T-cell (primary cell): ENCODE measurements at places on chromosomes 16 and 17.

DNA sequence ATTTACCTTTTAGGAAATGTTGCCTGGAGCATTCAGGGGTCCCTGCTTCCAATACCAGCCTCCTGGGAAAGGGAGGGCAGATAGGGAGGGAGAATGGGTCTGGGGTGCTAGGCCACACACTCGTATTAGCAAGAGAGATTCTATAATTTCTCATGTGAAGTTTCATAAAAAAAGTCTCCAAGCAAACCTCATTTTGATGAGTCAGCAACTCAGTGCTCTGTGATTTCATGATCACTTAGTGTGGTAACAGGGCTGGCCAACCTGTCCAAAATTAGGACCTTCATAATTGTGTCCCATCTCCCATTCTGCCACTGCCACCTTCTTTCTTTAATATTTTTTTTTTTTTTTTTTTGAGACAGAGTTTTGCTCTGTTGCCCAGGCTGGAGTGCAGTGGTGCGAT lies 41.4 kb downstream of the IGF2BP1 start:
- peaks cover 38% of the 10 kb centered on the region for H3K27me3 ChIP-seq
- no peak overlapping the region for H3K4me3 ChIP-seq
- no peak overlapping the region for H3K27ac ChIP-seq
- no peak for DNase-seq
- H3K4me1 ChIP-seq = no peaks in the 10 kb centered on the region

DNA sequence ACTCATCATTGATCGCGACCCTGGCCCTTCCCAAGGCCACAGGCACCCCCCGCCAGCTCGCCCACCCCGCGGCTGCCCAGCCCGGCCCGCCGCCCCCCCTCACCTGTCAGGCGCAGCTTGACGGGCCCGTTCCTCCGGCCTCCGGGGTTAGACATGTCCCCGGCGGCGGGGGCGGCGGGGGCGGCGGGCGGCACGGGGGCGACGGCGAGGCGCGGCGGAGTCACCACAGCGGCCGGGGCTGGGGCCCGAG lies 456 bp downstream of the SMURF2 start:
- H3K36me3 ChIP-seq = no peaks in the 10 kb centered on the region
- no peaks in the 10 kb centered on the region for H3K27me3 ChIP-seq
- H3K4me3 ChIP-seq = peak overlapping the region; percentile 65
- DNase-seq = no peak

- H3K27ac ChIP-seq = no peak overlapping the region
- H3K4me1 ChIP-seq = no peaks in the 10 kb centered on the region
- H3K36me3 ChIP-seq = no peaks in the 10 kb centered on the region
- no peaks in the 10 kb centered on the region for H3K27me3 ChIP-seq
- no peak overlapping the region for H3K4me3 ChIP-seq
Measured at GRCh38 chr16:64138006-64138405, 983.9 kb downstream of the CDH11 start.

GRCh38 chr17:71472809-71473789 lies 647.7 kb upstream of the SOX9 start:
- H3K27ac ChIP-seq = no peak overlapping the region
- no peak for DNase-seq
- no peaks in the 10 kb centered on the region for H3K27me3 ChIP-seq
- no peaks in the 10 kb centered on the region for H3K36me3 ChIP-seq

DNA sequence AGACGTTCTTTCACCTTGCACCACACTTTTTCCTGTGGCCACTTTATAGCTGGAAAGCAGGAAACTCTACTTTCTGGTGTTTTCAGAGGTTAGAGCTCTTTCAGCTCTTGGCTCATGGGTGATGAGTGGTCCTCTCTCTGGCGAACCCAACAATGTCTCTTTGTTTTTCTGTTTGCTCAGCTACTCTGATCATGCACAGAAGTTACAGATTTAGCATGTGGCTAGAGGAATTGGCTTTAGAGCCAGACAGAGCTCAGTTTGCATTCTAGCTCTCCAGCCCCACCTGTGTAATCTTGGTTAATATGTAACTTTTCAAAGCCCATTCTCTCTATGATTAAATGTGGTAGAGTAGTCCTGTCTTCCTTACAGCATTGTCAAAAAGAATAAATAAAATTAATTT lies 225.2 kb downstream of the HAPSTR1 start:
- DNase-seq = no peak
- no peaks in the 10 kb centered on the region for H3K27me3 ChIP-seq
- no peak overlapping the region for H3K27ac ChIP-seq
- no peak overlapping the region for H3K4me3 ChIP-seq

DNA sequence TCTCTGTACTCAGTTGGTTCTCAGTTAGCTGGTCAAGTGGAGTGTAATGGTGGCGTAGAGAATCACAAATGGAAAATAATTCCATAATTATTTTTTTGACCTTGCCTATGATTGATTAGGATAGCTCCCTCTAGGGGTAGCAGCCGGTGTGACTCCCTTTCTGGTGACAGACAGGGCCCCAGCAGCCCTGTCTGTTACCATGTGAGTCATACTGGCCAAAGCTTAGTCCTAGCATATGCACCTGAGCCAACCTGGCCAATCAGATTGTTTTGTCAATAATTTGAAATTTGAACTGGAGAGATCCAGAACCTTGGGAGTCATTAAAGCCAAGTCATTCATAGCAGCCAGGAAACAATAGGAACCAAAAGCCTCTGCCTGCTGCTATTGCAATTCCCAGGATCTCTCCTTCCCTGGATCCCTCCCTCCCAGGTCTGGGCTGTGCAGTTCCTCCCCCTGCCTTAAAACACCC lies 5.6 kb downstream of the PNPO start:
- peak; percentile 59 for DNase-seq
- no peak overlapping the region for H3K27ac ChIP-seq
- peaks cover 24% of the 10 kb centered on the region for H3K36me3 ChIP-seq
- peaks cover 30% of the 10 kb centered on the region for H3K4me1 ChIP-seq

DNA sequence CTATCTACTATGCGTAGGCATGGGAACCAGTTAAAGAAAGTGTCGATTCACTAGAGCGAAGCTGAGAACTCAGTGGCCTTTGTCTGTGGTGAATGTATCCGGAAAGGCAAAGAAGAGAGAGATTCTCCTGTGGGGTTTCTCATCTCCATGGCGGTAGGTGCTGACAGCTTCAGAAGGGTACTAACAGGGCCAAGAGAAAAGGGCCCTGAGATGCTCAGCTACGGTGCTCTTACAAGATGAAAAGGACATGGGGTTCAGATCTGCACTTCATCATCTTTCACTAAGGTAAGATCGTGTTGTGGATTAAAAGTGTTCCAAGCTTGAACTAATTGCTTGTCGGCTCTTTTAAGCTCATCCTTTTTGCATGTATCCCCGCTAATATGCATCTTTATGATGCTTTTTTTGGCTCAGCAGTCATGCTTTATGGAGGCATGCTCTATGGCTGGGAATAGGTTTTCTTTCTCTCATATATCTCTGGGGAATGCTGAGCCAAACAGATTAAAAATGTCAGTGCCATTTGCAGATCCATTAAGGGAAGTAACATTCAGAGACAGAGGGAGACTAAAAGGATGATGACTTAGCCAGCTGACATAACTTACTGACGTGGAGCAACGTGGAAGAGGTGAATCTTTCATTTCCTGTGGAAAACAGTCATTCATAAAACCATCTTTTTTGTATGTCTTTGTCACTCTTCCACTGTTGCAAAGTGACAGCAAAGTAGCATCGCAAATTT lies 29.9 kb downstream of the KCNJ16 start:
- H3K27me3 ChIP-seq = no peaks in the 10 kb centered on the region
- DNase-seq = no peak

DNA sequence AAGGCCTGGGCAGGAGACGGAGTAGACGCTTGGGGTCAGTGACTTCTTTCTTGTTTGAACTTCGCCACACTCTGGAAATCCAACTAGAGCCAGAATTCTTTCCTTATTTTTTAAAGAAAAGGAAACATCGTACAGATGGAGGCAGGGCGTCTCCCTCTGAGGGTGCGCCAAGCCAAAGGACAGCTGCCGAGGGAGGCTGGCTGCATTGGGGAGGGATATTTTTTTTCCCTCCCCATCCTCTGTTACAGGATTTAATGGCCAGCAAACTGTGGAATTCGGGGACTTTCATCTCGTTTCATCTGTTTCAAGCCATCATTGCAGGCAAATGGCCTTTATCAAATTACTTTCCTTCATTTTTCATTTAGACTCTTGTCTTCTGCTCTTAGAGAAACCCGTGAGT lies 15.9 kb downstream of the CDK5R1 start:
- H3K27me3 ChIP-seq = no peaks in the 10 kb centered on the region
- H3K27ac ChIP-seq = peak overlapping the region; percentile 95
- no peaks in the 10 kb centered on the region for H3K36me3 ChIP-seq

DNA sequence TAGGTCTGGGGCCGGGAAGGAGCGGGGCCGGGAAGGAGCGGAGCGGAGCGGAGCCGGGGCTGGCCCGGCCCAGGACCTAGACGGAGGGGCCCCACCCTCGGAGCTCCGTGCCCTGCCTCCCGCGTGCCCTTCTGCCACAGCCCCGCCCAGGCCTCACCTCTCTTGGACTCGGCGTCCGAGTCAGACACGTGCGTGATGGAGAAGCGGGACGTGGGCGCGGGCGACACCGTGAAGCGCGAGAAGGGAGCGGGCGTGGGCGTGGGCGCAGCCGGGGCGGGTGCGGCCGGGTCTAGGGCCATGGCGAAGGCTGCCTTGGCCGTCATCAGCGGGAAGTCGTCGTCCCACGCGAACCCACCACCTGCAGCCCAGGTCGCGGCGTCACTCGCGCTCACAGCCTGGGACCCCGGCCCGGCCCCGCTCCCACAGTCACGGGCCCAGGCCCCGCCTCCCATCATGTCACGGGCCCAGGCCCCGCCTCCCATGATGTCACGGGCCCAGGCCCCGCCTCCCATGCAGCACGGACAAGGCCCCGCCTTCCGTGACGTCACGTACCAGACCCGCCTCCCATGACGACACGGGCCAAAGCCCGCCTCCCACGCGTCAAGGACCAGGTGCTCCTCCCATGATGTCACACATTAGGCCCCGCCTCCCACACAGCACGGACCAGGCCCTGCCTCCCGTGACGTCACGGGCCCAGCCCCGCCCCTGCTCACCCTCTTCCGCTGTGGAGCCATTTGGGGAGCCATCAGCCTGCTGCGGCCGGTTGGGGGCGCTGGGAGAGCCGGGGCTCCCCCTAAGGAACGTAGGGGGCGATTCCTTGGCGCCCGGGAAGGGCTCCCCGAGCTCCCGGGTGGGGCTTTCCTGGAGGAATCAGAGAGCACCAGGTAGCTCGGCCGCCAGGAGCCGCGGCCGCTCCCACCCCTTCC lies 45.8 kb upstream of the PVALEF start:
- H3K4me3 ChIP-seq = peak overlapping the region; percentile 19
- H3K4me1 ChIP-seq = peaks cover 14% of the 10 kb centered on the region
- DNase-seq = peak; percentile 79
- no peaks in the 10 kb centered on the region for H3K36me3 ChIP-seq
- H3K27me3 ChIP-seq = peaks cover 33% of the 10 kb centered on the region

- no peak for DNase-seq
- no peak overlapping the region for H3K4me3 ChIP-seq
- no peak overlapping the region for H3K27ac ChIP-seq
- no peaks in the 10 kb centered on the region for H3K27me3 ChIP-seq
- H3K36me3 ChIP-seq = no peaks in the 10 kb centered on the region
Measured at GRCh38 chr16:74226338-74226954, 70.2 kb upstream of the PSMD7 start.

GRCh38 chr17:51767287-51767686 lies 391.2 kb downstream of the CA10 start:
- peaks cover 2% of the 10 kb centered on the region for H3K27me3 ChIP-seq
- H3K4me1 ChIP-seq = no peaks in the 10 kb centered on the region
- no peak overlapping the region for H3K4me3 ChIP-seq
- H3K36me3 ChIP-seq = no peaks in the 10 kb centered on the region
- H3K27ac ChIP-seq = no peak overlapping the region

GRCh38 chr16:74305281-74305680 lies 8.7 kb downstream of the PSMD7 start:
- no peaks in the 10 kb centered on the region for H3K4me1 ChIP-seq
- DNase-seq = no peak
- H3K4me3 ChIP-seq = no peak overlapping the region

DNA sequence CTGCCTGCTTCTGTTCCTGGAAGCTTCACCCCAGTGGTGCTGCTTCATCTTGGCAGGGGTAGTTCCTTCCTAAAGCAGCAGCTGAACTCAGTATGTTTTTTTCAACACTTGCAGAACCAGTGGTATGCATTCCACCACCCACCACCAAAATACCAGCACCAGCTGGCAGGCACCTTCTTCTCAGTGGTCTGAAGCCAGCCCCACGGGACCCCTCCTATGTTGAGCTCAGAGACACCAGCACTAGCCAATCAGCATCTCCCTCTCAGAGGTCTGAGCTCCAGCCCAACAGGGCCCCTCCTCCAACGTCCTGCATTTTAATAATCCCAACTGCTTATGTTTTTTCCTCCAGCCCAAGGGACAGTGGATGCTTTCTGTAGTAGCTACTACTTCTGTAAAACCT lies 299.6 kb upstream of the CCL2 start:
- H3K27me3 ChIP-seq = no peaks in the 10 kb centered on the region
- no peak overlapping the region for H3K4me3 ChIP-seq
- H3K4me1 ChIP-seq = no peaks in the 10 kb centered on the region
- H3K36me3 ChIP-seq = no peaks in the 10 kb centered on the region

DNA sequence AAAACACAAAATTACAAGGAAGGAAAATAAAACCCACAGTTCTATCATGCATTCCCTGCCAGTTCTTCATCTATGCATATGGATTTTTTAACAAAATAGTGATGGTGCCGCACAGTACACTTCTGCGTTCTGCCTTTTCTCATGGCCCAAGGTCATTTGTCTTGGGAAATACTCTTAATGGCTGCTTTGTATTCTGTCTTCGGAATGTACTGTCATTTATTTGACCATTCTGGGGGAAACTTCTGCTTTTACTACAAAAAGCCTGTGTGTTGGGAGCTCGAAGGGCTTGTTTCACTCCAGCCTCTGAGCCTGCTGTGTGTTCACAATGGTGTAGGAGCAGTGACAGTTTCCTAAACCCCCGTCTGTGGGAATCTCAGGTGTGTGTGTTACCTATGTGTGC lies 82.8 kb upstream of the SEC14L1 start:
- H3K4me1 ChIP-seq = peaks cover 7% of the 10 kb centered on the region
- no peak overlapping the region for H3K27ac ChIP-seq
- H3K4me3 ChIP-seq = no peak overlapping the region
- DNase-seq = no peak

- no peak for DNase-seq
- no peaks in the 10 kb centered on the region for H3K27me3 ChIP-seq
- H3K4me3 ChIP-seq = no peak overlapping the region
- H3K36me3 ChIP-seq = peaks cover 26% of the 10 kb centered on the region
- H3K4me1 ChIP-seq = peaks cover 28% of the 10 kb centered on the region
Measured at GRCh38 chr17:82095777-82096708, 2.0 kb downstream of the FASN start.

DNA sequence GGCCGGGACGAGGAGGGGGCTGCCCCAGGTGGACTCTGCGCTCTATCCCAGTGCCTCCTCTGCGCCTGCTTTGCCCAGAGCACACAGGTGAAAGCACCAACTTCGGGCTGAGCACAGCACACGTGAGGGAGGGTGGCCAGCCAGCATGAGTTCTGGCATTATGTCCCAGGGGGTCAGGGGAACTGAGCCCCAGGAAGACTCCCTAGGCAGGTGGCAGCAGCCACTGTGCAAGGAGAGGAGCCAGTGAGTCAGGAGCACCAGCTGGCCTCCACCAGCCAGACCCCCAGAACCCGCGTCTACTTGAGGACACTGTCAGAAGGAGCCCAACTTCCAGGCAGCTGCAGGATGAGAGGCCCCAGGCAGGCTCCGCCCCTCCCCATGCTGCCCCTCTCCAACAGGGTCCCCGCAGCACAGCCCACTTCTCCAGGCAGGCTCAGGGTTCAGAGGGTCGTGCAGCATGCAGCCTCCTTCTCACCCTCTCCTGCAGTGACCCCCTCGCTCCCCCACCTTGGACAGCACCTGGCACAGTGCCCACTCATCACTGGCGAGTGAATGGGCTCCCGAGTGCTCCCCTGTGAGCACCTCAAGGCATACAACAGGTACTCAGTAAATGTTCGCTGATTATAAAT lies 44.2 kb upstream of the RASD1 start:
- no peaks in the 10 kb centered on the region for H3K4me1 ChIP-seq
- no peaks in the 10 kb centered on the region for H3K36me3 ChIP-seq
- H3K27ac ChIP-seq = no peak overlapping the region
- no peak for DNase-seq
